ENCODE measurements at places on chromosomes 1 and 21. TPM values are rescaled to one million over a fixed set of nuclear protein-coding genes. Genes with fewer than 3 reads are reported as not detected.

DNA sequence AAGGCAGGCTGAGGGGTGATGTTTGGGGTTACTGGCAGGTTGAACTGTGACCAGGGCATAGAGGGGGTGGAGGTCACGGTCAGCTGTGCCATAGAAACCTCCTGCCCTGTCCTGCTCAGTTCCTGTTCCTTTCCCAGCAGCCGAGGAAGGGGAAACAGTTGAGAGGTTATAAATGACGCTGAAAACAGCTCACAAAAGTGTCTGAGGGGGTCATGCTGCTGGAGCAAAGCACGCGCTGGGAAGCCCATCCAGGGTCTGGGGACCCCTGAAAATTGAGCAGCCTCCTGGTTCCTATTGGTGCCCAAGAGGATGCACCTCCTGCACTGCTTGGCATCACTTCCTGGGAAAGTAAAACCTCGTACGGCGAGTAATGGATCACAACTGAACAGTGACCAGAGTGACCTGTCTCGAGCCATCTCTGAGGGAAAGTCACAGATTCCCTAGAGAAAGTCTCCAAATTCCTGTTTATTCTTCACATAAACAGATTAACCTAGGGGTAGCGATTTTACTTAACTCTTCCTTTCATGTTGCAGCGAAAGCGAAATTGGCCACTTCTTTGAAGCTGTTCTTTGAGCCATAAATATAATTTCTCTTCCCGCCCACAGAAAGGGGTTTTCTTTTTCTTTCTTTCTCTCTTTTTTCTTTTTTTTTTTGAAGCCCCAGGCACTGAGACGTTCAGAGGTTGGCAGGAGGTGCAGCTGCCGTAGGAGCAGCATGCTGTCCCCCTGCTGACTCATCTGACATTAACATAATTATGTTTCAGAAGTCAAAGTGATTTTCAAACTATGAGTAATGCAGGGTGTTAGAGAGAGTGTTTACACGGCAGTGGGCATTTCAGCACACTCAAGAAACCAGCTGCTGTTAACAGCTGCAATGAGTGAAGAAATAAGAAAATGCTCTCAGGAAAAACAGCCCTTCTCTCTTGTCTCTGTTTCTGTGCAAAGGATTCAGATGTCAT is 41.8 kb upstream of the ATF3 start:
- H3K27ac ChIP-seq: peak overlapping the region; percentile 31
- no peaks in the 10 kb centered on the region for H3K36me3 ChIP-seq
- DNase-seq: peak; percentile 41
- H3K27me3 ChIP-seq: no peaks in the 10 kb centered on the region
- H3K4me3 ChIP-seq: peak overlapping the region; percentile 78

GRCh38 chr1:200838676-200839445 is 33.9 kb upstream of the GPR25 start:
- H3K27me3 ChIP-seq: no peaks in the 10 kb centered on the region
- no peak overlapping the region for H3K27ac ChIP-seq
- no peaks in the 10 kb centered on the region for H3K4me1 ChIP-seq
- no peaks in the 10 kb centered on the region for H3K36me3 ChIP-seq
- no peak for DNase-seq
- H3K4me3 ChIP-seq: no peak overlapping the region

SHC1 gene
- total RNA-seq: 73.2 TPM

ST6GALNAC3 gene
- 0.38 TPM for total RNA-seq

CCDC27 gene
- total RNA-seq: not detected
